ENCODE measurements at places on chromosomes 3 and 15.

DNA sequence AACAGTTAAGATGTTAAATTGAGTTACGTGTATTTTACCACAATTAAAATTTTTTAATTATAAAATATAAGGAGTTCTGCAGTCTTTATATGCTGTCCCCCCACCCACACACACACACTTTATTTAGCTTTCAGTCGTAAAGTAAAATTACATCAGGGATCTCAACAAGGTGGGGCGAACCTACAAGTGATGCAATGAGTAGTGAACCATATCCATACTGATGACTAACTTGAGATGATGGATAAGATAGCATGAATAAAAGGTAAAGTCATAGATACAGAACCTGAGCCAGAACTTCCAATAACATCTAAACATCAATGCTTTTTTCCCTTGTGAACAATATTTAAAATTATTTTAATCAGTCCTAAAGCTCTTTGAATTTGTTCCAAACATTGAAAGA, 77.2 kb downstream of the VPS13C start:
- no peak for DNase-seq

DNA sequence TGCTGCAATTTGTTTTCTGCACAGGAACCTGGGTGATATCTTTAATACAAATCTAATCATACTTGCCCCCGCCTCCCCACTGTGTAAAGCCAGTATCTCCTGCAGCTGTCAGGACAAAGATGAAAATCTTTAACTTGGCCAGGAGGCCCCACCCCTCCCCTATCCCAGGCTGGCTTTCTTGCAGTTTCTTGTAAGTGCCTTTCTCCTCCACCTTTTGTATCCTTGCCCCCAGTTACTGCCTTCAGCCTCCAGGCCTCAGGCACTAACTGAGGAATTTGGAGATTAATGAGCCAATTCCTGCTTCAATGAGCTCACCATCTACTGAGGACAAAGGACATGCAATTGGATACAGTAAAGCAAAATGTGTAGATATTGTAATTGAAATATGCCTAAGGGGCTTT, 6.5 kb downstream of the GCSAM start:
- DNase-seq = no peak

DNA sequence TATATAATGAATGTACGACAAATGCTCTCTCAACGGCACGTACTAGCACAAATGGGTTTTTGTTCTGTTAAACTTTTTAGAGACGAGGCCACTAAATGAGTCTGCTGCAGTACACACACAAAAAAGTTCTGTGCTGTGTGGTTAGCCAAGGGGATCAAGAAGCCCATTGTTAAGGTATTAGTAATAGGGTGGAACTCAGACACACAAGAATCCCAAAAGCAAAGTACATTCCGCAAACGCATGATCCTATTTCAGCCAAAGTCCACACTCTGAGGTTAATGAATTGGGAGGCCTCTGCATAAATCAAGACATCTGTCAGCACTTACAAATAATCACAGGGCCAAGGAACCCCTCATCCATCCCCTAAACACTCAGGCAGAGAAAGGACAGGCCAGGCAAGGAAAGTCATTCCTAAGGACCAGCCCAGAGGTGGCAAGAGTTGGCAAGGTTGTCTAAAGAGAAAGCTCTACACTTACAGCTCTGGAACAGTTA, 12.1 kb downstream of the OSBPL10 start:
- no peak for DNase-seq

DNA sequence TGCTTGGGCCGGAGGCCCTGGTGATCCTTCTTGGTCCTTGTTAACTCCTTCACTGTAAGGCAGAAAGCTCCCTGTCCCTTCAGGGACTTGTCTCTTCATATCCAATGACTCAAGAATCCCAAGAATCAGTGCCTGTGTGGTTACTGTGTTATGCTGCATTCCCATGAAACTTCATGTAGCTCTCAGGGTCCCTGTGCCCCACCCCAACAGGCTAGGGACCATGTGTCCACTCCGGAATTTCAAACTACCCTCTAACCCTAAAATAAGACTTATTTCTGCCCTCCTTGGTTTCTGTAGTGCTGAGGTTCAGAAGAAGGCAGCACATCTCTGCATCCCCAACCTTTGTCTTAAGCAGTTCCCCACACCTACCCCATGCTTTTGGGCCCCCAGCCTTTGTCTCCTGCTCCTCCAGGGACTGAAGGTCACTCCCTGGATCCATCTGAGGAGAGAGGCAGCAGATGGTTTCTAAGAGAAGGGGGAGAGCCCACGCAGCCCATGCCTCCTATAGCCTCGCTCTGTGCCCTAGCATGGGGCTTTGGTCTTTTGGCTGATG, 531 bp upstream of the MAP1A start:
- no peak for DNase-seq

GRCh38 chr3:107816107-107816506, 274.7 kb downstream of the CD47 start:
- DNase-seq = no peak

GRCh38 chr3:152139651-152140050, 129.1 kb upstream of the MBNL1 start:
- no peak for DNase-seq

DNA sequence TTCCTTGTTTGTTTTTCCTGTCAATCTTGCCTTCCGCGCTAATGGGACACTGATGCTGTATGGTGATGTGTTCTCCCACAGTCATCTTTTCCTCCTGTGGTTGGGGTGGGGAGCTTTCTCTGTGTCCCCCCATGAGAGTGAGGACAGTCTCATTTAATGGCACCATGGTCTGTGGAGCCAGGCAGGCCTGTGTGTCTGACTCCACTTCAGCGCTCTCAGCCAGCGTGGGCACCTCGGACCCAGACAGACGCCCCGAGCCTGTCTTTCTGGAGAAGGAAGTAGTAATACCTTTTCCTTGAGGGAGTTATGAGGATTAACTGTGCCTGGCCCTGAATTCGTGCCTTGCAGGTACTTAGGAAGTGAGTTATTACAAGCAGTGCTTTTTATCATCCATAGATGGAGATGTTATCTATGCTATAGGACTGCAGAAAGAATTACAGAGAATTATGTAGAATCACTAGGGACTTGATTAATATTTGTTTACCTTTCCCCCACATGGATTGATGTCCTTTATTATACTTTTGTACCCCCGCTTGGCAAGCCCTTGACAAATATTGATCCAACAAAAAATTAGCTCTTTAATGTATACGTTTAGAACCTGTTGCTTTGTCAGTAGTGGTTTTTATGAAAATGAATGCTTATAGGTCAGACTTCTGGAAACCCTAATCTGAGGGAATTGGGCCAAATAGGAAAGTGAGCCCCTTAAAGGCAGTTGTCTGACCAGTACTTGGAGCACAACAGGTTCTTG, 152.4 kb downstream of the PGPEP1L start:
- no peak for DNase-seq

DNA sequence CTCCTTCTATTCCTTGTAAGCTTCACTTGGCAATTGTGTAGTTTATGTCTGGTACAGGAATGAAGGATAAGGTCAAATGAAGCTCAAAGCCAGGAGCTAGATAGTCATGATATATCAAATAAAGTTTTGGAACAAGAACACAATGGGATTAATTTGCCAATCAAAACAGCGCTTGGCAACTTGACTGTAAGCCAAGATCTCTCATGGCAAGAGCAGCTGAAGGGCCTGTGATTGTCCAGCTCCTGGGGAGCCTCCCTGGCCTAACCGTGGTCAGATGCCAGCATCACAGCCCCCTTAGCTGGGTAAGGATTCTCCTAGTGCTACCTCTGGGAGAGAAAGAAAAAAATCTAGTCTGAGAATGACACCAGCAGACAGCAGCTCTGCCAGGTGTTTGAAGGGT, 97.2 kb downstream of the LIPC start:
- no peak for DNase-seq

GRCh38 chr3:132703733-132704132, 18.5 kb downstream of the NPHP3 start:
- DNase-seq = no peak

DNA sequence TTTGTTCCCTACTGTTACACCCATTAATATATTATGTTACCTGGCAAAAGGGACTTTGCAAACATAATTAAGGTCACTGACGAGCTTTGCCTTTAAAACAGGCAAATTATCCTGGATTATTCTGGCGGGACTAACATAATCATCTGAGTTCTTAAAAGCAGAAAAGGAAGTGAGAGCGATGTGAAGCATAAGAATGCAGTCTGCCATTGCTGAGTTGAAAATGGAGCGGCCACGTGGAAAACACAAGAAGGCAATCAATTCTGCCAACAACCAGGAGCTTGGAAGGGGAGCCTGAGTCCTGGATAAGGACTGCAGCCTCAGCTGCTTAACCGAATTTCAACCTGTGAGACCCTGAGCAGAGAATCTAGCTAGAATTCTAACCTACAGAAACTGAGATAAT, 328.2 kb upstream of the WNT5A start:
- DNase-seq = no peak

GRCh38 chr15:85479071-85479647, 98.8 kb downstream of the AKAP13 start:
- DNase-seq = no peak

- no peak for DNase-seq
These were observed 97.7 kb downstream of the RPL39L start for GRCh38 chr3:187041362-187042307.

- DNase-seq = peak; percentile 96
These were observed 134.0 kb upstream of the THRB start for GRCh38 chr3:24628523-24629258.

DNA sequence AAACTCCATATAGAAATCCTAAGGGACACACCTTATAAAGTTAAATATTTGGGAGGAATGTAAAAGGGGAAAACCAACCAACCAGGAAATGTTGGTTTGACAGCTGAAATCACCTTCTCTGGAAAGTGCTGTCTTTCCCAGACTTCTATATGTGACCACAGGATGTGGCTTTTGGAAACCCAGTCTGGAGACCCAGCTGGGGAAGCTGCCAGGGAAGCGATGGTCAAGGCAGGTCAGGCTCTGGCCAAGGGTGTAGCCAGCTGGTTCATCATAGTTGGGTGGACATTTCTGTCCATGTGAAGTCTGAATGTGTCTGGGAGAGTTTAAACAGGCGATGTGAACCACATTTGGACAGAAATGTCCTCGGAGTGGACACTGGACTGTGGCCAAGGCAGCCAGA, 73.9 kb downstream of the ARNT2 start:
- no peak for DNase-seq

DNA sequence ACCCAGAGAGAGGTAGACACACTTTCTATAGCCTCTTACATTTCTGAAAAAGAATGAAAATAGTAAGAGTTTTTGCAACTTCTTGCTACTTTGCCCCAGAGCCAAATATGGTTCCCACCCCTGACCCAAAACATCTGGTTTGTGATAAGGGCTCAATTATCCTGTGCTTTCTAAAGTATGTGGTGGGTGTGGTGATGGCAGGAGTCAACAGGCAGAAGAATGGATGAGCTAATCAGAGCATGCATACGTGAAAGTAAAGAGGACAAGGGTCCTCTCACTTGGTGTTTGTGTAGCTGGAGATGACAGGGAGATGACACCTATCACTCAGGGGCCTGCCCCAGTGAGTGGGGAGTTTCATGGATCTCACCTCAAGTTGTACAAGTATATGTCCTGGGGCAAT, 19.1 kb downstream of the KBTBD8 start:
- no peak for DNase-seq

- DNase-seq = no peak
These were observed 3.6 kb upstream of the SHC4 start for GRCh38 chr15:48967336-48967735.

GRCh38 chr3:85090495-85090894, 131.7 kb downstream of the CADM2 start:
- DNase-seq = no peak

DNA sequence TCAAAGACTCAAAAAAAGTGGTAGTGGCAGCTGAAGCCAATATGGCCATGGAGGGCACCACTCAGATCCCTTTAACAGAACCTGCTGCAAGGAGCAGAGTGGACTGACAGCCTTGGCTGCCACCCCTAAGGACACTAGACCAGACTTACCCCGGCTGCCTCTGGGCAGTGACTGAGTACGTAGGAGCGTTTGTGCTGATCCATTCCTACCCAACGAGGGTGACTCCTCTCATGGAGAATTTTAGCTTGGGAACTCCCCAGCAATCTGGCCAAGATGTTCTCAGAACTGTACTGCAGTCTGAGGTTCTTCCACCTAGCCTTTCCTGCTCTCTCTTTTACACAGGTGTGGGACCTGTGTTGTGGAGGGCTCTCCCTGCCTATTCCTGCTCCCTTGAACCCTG, 22.1 kb downstream of the CLEC3B start:
- DNase-seq = no peak

- DNase-seq = no peak
These were observed 151.0 kb upstream of the ROBO2 start for GRCh38 chr3:76888856-76889255.

DNA sequence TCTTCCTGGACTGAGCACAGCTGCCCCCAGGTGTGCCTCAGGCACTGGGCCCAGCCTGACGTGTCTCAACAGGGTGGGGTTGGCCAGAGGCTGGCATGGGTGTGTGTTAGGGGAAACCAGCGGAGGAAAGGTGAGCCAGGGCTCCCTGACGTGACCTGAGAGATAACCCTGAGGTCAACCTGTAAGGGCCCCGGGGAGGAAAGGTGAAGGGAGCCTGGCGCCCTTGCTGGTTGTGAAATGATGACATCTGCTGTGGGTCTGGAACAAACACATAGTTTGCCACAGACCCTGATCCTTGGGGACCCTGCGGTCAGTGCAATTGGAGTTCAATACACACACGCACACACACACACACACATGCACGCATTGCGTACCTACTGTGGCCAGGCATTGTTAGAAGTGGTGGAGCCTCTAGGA, 100.2 kb upstream of the TLE3 start:
- DNase-seq = no peak

DNA sequence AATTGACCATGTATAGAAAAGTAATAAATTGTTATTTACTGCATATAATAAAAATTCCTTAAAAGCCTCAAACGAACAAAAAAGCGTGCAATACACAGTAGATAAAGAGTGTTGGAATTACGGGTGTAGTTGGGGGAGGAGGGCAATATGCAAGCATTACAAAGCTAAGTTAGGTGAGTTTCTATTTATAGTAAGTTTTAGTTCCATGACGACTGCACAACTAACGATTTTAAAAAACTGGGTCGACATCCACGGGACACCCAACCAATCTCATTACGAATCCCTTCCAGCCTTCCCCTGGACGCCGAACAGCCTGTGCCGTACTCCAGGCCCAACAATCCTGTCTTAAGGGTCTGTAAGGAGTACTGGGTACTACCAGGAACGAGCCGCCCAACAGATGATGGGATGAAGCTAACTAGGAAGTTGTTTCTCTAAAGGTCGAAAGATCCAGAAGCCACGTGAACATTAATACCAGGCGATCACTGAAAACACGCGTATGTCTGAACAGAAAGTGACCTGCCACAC, 677 bp downstream of the POLQ start:
- DNase-seq = no peak

DNA sequence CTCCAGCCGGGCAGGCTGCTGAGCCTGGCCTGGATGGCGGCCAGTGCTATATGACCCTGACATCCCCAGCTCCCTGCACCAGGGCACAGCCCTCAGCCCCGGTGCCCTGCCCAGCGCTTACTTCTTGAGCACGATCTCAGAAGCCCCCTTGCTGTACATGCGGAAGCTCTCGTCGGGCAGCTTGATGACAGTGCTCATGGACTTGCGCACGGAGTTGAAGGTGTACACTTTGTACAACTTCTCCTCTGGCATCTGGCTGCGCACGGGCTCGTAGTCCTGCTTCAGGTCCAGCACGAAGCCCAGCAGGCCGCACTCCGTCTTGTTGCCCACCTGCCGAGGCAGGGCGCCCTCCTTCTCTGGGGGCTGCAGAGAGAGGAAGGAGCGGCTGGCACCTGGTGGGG, 38.8 kb upstream of the SEC13 start:
- DNase-seq = no peak

GRCh38 chr3:19364148-19364547, 215.8 kb downstream of the KCNH8 start:
- no peak for DNase-seq

- DNase-seq = no peak
These were observed 244.2 kb upstream of the LRIG1 start for GRCh38 chr3:66744986-66745385.

GRCh38 chr15:74337607-74338211, 29.7 kb downstream of the CYP11A1 start:
- no peak for DNase-seq
